ENCODE measurements at places on chromosomes 6 and 20.
A peak's percentile ranks its signal among the peaks of the same experiment; 100 is the strongest.

DNA sequence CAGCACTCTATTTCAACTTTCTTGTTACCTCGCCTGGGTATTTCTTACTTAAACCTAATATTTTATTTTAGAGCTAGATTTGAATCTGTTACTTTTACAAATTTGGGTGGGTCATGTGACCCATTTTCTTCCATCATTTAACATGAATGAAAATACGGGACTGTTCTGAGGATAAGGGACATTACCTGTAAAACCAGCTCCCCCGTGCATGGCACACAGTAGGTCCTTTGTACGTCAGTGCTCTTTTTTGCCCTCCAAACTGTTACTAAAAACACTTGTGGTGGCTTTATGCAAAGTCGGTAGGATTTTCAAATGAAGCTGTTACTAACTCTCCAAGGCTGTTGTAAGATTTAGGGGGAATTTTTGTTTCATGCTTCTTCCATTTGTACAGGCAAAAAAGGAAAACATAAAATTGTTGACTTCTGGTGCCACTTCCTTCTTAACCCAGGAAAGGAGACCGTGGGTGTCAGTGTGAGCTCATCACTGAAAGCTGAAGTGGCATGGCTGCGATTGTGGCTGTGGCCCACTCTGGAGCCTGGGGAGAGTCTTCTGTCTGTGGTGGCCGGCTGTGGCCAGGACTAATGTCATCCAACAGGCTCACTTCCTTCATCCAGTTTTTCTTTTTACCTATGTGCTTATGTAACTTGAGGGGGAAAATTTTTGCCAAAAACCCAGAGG, 40.2 kb upstream of the PXDC1 start:
- no peak for DNase-seq

- DNase-seq, result no peak
These were observed 43.3 kb downstream of the SLC26A8 start for GRCh38 chr6:35980991-35981645.

GRCh38 chr20:54227241-54227640, 19.4 kb downstream of the PFDN4 start:
- no peak for DNase-seq

DNA sequence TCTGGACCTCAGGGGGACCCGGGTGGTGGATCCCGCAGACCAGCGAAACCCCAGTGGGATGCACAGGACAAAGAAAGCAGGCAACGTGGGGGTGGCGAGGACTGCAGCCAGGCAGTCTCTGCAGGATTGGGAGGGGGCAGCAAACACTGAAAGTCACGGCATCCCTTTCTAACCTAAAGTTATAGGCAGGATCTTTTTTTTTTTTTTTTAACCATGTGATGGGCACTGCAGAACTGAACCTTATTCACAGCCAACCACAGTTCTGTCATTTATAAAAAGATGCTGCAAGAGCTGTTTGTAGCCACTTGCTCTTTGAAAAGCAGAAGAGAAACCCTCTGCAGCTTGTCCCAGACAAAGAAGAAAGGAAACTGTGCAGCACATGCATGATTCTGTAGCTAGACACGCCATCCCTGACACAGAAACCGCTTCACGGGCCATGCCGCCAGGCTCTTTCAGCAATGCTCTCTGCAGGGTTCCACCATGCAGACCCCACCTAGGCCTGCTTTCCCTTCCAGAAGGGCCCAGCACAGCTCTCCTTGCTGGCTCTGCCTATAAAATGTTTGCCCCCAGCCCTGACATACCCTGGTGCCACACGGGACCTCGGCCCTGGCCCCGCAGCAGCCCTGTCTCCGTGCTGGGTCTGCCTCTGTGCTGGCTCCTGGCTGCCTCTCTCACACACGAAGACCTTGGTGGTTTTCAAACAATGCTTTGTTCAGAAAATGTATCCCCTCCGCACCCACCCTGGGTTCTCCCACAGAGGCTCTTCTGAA, 70.8 kb downstream of the PYGB start:
- DNase-seq, result no peak

DNA sequence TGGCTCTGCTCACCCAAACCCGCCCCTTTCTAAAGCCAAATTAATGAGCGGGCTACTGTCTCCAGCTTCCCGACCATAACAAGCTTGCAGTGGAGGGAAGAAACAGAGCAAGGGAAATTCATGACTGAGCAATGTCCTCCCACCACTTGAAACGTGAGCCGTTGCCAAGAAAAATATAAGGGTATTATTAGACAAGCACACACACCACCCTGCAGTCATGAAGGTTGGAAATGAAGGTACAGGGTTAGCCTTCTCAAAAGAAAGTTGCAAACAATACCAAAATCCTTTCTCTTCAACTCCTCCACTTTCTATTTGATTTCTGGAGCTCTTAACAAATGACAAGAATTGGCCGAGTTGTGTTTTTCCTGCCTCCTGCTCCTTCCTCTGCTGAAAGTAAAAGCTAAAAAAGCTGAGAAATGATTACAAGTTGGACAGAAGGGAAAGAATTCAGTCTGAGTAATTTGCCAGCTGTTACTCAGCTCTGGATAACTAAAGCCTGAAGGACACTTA, 151.1 kb upstream of the B3GAT2 start:
- peak; percentile 73 for DNase-seq

DNA sequence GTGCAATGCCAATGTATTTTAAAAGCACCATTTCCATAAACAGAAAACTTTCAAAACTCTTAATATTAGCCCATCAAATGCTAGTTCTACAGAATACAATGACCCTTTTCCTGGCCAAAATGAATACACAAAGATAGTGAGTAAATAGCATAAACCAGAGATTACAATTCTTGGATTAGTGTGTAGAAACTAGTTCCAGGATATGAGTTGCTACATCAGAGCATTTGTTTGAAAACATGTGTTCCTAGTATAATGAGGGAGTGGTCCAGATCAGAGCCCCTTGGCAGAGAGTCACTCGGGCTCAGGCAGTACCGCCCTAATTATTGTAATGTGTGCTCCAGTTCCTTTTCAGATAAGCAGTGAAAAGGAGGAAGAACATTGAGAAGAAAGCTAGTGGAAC, 63.7 kb upstream of the COL21A1 start:
- no peak for DNase-seq

- no peak for DNase-seq
These were observed 32.8 kb upstream of the NTSR1 start for GRCh38 chr20:62675877-62676260.

- no peak for DNase-seq
These were observed 13.6 kb upstream of the PHACTR2 start for GRCh38 chr6:143664171-143664570.

- DNase-seq, result peak; percentile 68
These were observed 4.1 kb upstream of the TPD52L1 start for GRCh38 chr6:125149256-125150144.

DNA sequence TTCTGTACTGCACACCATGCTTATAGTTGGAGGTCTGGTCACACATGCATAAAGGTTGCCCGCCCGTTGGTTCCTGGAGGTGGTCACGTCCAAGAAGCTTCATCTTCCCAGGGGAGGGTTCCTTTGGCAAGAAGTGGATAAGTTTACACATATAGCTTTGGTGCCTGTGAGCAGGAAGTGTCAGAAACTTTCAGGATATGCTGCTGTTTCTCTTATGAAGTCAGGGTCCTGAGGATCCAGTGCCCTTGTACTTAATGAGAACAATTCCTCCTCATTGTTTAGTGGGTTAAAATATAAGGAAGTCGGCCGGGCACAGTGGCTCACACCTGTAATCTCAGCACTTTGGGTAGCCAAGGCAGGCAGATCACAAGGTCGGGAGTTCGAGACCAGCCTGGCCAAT, 115.5 kb upstream of the DUSP22 start:
- no peak for DNase-seq

DNA sequence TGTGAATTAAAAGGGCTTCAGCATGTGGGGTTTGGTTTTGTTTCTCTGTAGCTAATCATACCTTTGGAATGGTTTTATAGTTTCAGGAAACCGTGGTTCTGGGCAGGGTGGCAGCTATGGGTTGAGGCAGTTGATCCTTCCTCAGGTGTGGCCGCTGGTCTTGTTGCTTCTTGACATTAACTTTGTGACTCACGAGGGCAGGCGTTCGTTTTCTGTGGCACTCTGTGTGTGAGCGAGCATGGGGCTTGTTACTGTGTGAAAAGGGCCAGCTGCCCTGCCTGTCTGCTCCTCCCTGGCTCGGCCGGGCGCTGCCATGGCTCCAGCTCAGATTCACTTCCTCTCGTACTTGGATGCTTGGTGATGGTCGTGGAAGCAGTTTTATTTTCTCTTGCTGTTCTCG, 16.2 kb downstream of the DNAJC5 start:
- no peak for DNase-seq

- DNase-seq, result no peak
These were observed 155.9 kb upstream of the ZNF217 start for GRCh38 chr20:53749499-53749898.

GRCh38 chr20:58945965-58946631, 35.0 kb upstream of the NELFCD start:
- DNase-seq, result no peak

DNA sequence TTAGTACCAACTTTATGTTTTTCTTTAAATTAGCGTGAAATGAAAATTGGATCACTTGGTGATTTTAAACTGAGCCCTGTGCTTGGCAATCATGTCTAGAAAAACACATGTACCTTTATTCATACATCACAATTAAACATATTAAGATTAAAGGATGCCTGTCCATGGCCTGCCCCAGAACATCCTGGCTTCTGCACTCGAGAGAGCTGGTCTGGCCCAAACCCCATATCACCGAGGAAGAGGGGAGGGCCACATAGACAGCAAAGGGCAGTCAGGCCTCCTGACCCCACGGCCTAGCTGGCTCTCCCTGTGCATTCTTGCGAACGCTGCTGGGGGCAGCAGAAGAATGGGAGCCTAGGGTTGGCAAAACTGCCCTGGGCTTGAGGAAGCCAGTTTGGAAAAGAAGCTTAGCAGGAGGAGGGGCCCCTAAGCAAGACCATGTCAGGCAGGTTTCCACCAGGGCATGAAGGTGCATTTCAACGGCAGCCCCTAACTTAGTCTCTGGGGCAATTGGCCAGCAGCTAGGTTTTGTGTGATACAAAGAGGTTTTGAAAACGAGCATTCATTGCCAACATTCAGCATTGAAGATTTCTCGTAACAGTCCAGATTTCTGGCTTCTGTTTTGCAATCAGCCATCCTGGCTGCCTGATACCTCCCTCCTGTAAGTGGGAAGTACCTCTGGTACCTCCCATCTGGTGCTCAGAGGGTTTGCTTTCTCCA, 8.6 kb downstream of the BPIFB3 start:
- no peak for DNase-seq

DNA sequence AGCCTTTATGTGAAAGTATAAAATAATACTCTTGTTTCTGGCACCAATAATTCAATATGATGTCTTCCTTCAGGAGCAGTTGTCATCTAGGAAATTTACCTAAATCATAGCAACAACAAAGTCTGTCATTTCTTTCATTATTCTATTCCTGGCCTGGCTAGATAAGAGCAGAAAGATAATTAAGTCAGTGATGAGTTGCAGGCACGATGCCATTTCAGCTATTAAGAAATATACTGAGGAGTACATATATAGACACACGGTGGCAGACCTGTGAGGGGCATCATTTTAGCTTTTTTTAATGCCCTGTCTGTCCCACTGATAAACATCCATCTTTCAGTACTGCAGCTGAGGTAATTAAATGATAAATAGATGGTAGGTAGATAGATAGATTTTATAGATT, 756.1 kb upstream of the EPHA7 start:
- no peak for DNase-seq

DNA sequence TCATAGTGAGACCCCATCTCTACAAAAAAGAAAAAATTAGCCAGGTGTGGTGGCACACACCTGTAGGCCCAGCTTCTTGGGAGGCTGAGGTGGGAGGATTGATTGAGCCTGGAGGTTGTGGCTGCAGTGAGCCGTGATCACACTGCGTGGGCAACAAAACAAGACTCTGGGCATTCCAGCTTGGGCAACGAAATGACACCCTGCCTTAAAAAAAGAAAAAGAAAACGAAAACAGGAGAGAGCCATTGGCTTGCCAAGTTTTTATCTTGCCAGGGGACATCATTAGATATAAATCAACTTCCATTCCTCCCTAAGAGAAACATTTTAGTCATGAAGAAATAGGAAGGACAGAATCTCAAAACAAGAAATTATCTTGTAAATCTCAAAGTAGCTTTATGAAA, 109.5 kb downstream of the MAP3K7 start:
- no peak for DNase-seq
